Activated T-helper 1 cell treated with anti-CD3 and anti-CD28 coated beads, Interleukin-12 subunit alpha, Interleukin-12 subunit beta, Interleukin-2, Interleukin-4 antibody, amounts not matched to agents 30 ng/mL and 10 ng/mL and 1 ng/mL, durations not matched to agents 14 hours and 24 hours and 36 hours (primary cell): ENCODE measurements at places on chromosomes 2 and 18. TPM values are rescaled to one million over a fixed set of nuclear protein-coding genes. Genes with fewer than 3 reads are reported as not detected.

DNA sequence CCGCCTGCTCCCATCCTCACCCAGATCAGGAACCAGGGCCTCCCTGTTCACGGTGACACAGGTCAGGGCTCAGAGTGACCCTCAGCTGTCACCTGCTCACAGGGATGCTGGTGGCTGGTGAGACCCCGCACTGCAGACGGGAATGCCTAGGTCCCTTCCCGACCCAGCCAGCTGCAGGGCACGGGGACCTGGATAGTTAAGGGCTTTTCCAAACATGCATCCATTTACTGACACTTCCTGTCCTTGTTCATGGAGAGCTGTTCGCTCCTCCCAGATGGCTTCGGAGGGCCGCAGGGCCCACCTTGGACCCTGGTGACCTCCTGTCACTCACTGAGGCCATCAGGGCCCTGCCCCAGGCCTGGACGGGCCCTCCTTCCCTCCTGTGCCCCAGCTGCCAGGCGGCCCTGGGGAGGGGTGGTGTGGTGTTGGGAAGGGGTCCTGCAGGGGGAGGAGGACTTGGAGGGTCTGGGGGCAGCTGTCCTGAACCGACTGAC is 31.7 kb downstream of the GPC1 start:
- no peak overlapping the region for H3K4me3 ChIP-seq
- no peaks in the 10 kb centered on the region for H3K27me3 ChIP-seq
- H3K4me1 ChIP-seq: no peaks in the 10 kb centered on the region
- DNase-seq: no peak
- no peak overlapping the region for H3K27ac ChIP-seq

- H3K36me3 ChIP-seq: peaks cover 14% of the 10 kb centered on the region
- H3K27me3 ChIP-seq: peaks cover 5% of the 10 kb centered on the region
- peaks cover 39% of the 10 kb centered on the region for H3K4me1 ChIP-seq
- no peak overlapping the region for H3K4me3 ChIP-seq
Measured at GRCh38 chr2:25341011-25341727, 556 bp downstream of the DNMT3A start.

Gene EFHD1
- 0.13 and 0.54 TPM in 2 replicates for total RNA-seq

Gene CHRND
- not detected in 2 replicates for total RNA-seq

Gene CLEC4F
- 0.10 TPM in 1 of 2 replicates, not detected in the other for total RNA-seq

DNA sequence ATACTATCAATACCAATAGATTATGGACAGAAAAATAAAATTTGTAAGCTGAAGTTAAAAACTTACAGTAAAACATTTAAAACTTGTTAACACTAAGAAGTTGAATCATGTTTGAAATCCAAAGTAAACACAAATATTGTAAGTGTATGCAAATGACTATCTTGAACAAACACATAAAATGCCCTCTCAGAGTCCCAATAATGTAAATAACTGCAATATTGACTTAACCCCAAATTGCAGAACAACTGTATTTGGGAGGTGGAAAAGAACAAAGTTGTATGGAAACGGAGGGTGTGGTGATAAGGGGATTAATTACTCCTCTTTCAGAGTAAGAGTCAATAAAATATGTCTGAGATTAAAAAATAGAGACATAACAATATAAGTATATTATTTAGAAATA is 140.0 kb upstream of the NOL4 start:
- no peak overlapping the region for H3K27ac ChIP-seq
- no peaks in the 10 kb centered on the region for H3K36me3 ChIP-seq
- no peak for DNase-seq
- H3K27me3 ChIP-seq: no peaks in the 10 kb centered on the region

Gene CYTIP
- 296 and 302 TPM in 2 replicates for total RNA-seq

Gene CDH2
- 0.10 and 0.16 TPM in 2 replicates for total RNA-seq

- H3K27ac ChIP-seq: no peak overlapping the region
- no peak for DNase-seq
- no peaks in the 10 kb centered on the region for H3K27me3 ChIP-seq
Measured at GRCh38 chr18:8253944-8254343, 355.3 kb upstream of the RAB12 start.

GRCh38 chr18:21387886-21388285 is 145.9 kb downstream of the GREB1L start:
- DNase-seq: no peak
- H3K4me1 ChIP-seq: no peaks in the 10 kb centered on the region
- H3K27me3 ChIP-seq: peaks cover 9% of the 10 kb centered on the region
- no peaks in the 10 kb centered on the region for H3K36me3 ChIP-seq
- H3K27ac ChIP-seq: no peak overlapping the region

GRCh38 chr2:176747928-176748327 is 464.7 kb upstream of the HNRNPA3 start:
- no peak overlapping the region for H3K27ac ChIP-seq
- no peak for DNase-seq
- H3K36me3 ChIP-seq: no peaks in the 10 kb centered on the region
- H3K4me1 ChIP-seq: no peaks in the 10 kb centered on the region
- H3K4me3 ChIP-seq: no peak overlapping the region
- H3K27me3 ChIP-seq: peaks cover 6% of the 10 kb centered on the region

- H3K27me3 ChIP-seq: no peaks in the 10 kb centered on the region
- no peak overlapping the region for H3K4me3 ChIP-seq
- H3K27ac ChIP-seq: no peak overlapping the region
- H3K36me3 ChIP-seq: no peaks in the 10 kb centered on the region
- H3K4me1 ChIP-seq: no peaks in the 10 kb centered on the region
Measured at GRCh38 chr2:117492209-117492851, 322.2 kb upstream of the DDX18 start.

- no peak overlapping the region for H3K4me3 ChIP-seq
- H3K4me1 ChIP-seq: no peaks in the 10 kb centered on the region
- H3K27me3 ChIP-seq: no peaks in the 10 kb centered on the region
- DNase-seq: no peak
- H3K27ac ChIP-seq: no peak overlapping the region
Measured at GRCh38 chr2:127945281-127945680, 59.5 kb upstream of the AMMECR1L start.

- H3K27ac ChIP-seq: no peak overlapping the region
- H3K27me3 ChIP-seq: no peaks in the 10 kb centered on the region
- H3K36me3 ChIP-seq: no peaks in the 10 kb centered on the region
- H3K4me3 ChIP-seq: no peak overlapping the region
- H3K4me1 ChIP-seq: no peaks in the 10 kb centered on the region
Measured at GRCh38 chr18:42780171-42780570, 335.3 kb downstream of the RIT2 start.

Gene CYS1
- total RNA-seq: 0.56 and 0.70 TPM in 2 replicates

GRCh38 chr2:238235856-238236255 is 4.0 kb downstream of the HES6 start:
- peaks cover 58% of the 10 kb centered on the region for H3K27me3 ChIP-seq
- no peak for DNase-seq
- H3K4me1 ChIP-seq: peaks cover 13% of the 10 kb centered on the region
- no peak overlapping the region for H3K27ac ChIP-seq
- peaks cover 2% of the 10 kb centered on the region for H3K36me3 ChIP-seq

- H3K27ac ChIP-seq: no peak overlapping the region
- H3K4me3 ChIP-seq: no peak overlapping the region
- DNase-seq: no peak
Measured at GRCh38 chr2:120189189-120189588, 34.0 kb downstream of the TMEM185B start.

Gene TMEM150A
- total RNA-seq: 7.0 and 8.9 TPM in 2 replicates

DNA sequence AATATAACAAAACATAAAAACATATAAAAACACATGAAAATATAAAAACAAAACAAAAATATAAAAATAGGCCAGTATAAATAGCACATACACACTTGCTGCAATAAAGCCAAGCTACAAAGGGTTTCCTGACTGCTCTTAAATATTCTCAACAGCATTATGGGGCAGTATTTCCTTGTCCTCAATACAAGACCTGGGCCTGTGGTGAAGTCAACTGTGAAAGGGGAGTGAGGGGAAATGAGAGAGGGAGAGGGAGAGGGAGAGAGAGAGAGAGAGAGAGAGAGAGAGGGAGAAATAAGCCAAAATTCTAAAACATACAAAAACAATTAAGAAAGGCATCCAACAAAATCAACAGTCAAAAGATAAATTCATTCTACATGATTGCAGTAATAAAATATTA is 82.6 kb upstream of the NEDD4L start:
- DNase-seq: no peak

GRCh38 chr2:157413326-157414035 is 30.4 kb downstream of the CYTIP start:
- DNase-seq: peak; percentile 60
- H3K27me3 ChIP-seq: no peaks in the 10 kb centered on the region
- peaks cover 84% of the 10 kb centered on the region for H3K4me1 ChIP-seq

DNA sequence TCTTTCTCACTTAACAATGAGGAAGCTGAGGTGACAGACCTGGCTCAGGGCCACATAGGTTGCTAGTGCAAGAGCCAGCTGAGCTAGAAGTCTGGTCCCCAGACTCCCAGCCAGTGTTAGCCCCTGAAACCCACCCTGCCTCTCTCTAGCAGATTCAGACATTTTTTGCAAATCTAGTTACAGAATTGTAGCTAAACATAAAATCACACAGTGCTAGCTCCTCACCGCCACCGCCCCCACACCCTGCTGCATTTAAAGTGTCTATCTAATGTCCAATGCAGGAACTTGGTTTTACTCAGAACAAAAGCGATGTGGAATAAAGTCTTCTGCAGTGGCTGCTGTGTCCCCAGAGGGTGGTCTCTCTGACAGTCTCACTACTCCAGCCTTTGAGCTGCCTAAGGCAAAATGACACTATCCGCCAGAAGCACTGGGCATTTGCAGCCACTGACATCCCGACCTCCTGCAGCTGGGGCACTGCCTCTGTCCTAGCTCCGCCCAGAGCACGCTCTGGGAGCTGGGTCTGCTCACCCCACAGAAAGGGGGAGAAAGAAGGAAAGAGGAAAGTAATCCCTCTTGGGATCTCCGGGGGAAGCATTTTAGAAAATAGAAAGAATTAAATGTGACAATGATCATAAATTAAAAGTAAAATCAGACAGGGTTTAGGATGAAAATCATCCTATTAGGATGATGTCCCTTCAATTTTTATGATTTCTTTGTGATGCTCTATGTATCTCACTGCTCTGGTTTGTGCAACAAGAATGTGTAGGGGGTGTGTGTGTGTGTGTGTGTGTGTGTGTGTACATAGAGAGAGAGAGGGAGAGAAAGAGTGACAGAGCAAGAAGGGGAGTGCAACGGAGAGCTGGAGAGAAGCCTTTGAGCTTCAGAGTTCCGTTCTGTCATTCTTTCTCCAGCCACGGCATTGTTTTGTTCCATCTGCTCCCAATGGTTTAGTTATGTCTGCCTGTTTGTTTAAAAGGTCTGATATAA is 50.5 kb upstream of the ST8SIA3 start:
- DNase-seq: no peak
- H3K4me3 ChIP-seq: no peak overlapping the region
- H3K4me1 ChIP-seq: no peaks in the 10 kb centered on the region
- no peaks in the 10 kb centered on the region for H3K27me3 ChIP-seq

Gene SLC4A5
- total RNA-seq: 0.47 and 0.71 TPM in 2 replicates

DNA sequence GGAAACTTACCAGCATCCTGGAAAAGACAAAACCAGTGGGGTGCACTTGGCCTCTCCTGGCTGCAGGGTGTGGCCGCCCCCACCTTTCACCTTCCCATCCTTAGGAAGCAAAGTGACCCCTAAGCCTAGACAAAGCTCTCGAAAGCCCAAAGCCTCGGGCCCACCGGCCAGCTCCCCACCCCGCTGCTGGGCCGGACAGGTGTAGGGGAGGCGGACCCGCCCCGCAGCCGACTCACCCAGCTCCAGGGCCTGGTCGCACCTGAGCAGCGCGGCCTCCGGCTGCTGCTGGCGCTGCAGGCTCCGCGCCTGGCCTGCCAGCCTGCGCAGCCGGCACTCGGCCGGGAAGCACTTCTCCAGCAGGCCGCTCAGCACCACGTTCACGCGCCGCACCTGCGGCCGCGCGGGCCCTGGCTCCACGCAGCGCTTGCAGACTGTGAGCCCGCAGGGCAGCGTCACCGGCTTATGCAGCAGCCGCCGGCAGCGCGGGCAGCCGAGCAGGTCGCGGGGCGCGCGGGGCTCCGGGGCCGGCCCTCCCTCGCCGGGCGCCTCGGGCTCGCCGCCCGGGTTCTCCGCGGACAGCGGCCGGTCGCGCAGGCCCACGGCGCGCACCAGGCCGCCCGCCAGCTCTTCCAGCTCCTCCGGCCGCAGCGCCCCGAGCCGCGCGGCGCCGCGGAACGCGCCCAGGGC is 979 bp downstream of the LONRF2 start:
- no peak overlapping the region for H3K4me3 ChIP-seq
- H3K36me3 ChIP-seq: peaks cover 5% of the 10 kb centered on the region
- no peak overlapping the region for H3K27ac ChIP-seq
- peaks cover 63% of the 10 kb centered on the region for H3K27me3 ChIP-seq

DNA sequence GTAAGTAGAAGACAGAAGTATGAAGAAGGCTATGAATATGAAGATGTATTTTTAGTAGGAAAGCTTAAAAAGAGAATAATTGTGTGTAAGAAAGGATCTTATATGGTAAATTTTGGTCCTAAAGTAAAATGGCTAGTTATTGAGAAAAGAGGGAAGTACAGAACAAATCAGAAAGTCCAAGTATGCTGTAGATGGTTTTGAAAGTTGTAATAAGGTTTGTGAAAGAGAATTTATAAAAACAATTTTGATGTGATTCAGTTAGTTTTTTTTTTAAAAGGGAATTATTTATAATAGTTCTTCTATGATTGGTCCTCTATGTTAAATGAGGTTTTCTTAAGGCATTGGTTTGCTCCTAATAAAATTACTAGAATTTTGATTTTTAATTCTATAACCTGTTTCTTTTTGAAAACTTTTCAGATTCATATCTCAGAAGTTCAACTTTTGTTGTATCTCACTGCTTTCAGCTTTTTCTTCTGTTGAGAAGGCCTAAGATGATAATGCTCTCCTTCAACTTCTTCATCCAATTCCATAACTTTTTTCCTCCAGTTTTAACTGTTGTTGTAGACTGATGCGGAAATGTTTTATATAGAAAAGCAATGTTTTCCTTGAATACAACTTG is 322.7 kb downstream of the NOL4 start:
- DNase-seq: no peak
- no peaks in the 10 kb centered on the region for H3K4me1 ChIP-seq
- no peaks in the 10 kb centered on the region for H3K36me3 ChIP-seq
- H3K27me3 ChIP-seq: no peaks in the 10 kb centered on the region
- no peak overlapping the region for H3K27ac ChIP-seq

Gene SCYGR4
- total RNA-seq: not detected in 2 replicates

GRCh38 chr18:52312346-52312745 is 27.7 kb upstream of the DCC start:
- no peaks in the 10 kb centered on the region for H3K27me3 ChIP-seq
- no peaks in the 10 kb centered on the region for H3K4me1 ChIP-seq
- H3K4me3 ChIP-seq: no peak overlapping the region
- H3K27ac ChIP-seq: no peak overlapping the region
- H3K36me3 ChIP-seq: no peaks in the 10 kb centered on the region

Gene EHD3
- total RNA-seq: 1.9 and 2.1 TPM in 2 replicates

Gene NCKAP1
- 14.4 and 16.4 TPM in 2 replicates for total RNA-seq

DNA sequence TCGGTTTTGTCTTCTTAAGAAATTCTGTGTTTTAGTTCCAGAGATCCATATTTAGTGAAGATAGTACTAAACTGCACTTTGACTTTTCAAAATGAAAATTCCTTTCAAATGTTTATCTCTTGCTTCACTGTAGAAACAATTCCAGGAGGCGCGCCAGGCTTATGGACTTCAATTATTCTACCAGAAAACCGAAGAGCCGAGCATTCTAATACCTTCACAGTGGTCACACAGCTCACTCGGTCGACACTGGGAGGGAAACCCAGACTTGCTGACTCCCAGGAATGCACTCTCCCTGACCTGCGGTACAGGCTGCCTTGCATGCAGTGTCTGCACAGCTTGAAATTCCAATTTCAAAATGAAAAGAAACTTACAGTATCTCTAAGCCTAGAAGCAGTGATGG is 119.9 kb upstream of the PIEZO2 start:
- no peaks in the 10 kb centered on the region for H3K36me3 ChIP-seq
- H3K27me3 ChIP-seq: no peaks in the 10 kb centered on the region
- H3K27ac ChIP-seq: no peak overlapping the region
- DNase-seq: no peak
- no peak overlapping the region for H3K4me3 ChIP-seq
